Eye (tissue), 1 donor: ENCODE measurements at places on chromosomes 3 and 15.

DNA sequence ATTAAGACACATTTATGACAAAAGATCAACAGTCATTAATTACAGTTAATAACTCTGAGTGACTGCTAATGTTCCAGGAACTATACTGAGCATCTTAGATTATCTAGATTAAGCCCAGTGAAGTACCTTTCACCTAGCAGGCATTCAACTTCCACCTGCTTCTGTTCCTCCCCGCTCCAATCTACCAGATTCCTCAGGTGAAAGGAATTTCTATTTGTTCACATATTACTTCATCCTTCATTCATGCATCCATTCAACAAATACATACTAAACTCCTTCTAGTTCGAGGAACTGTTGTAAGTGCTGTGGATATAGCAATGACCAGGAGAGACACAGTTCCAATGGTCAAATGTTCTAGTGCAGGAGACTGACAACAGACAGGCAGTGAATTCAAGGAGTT lies 139.3 kb downstream of the FILIP1L start:
- DNase-seq, result no peak

DNA sequence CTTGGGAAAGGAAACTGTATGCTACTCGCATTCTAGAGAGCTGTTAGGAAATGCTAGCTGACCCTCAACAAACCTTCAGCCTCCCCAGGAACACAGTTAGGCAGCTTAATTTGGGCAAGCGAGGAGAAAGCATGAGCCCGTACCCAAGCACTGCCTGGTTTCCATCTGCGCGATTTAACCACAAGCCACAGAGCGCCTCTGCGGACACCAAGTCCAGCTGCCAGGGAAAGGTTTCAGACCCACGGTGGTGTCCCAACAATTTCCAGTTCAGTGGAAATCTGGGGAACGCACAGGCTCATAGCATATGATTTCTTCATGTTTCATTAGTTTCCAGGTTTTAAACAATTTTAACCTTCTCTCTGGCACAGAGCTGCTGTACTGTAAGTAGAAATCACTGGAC lies 617.6 kb downstream of the FHIT start:
- DNase-seq, result no peak

DNA sequence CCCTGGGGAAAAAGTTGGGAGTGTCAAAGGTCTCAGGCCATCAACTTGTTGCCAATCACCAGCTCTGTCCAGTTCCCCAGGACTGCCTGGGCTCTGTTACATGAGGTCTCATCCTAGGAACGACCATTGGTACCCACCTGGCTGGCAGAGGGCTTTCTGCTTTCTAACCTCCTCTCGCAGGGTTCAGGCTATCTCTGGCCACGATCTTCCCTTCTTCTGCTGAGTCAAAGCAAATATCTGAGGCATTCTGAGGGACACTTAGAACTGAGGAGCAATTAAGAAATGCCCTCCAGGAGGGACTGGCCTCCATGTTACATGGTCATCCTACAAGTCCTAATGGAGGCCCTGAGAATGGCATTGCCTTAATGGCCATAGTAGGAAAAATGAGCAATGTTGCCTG lies 77.4 kb downstream of the TGFBR2 start:
- DNase-seq, result no peak

- no peak for DNase-seq
Measured at GRCh38 chr3:54476891-54477290, 354.5 kb downstream of the CACNA2D3 start.

- DNase-seq, result peak; percentile 5
Measured at GRCh38 chr15:69253156-69253555, 45.6 kb upstream of the PAQR5 start.

GRCh38 chr3:182521339-182521738 lies 272.0 kb upstream of the ATP11B start:
- no peak for DNase-seq

DNA sequence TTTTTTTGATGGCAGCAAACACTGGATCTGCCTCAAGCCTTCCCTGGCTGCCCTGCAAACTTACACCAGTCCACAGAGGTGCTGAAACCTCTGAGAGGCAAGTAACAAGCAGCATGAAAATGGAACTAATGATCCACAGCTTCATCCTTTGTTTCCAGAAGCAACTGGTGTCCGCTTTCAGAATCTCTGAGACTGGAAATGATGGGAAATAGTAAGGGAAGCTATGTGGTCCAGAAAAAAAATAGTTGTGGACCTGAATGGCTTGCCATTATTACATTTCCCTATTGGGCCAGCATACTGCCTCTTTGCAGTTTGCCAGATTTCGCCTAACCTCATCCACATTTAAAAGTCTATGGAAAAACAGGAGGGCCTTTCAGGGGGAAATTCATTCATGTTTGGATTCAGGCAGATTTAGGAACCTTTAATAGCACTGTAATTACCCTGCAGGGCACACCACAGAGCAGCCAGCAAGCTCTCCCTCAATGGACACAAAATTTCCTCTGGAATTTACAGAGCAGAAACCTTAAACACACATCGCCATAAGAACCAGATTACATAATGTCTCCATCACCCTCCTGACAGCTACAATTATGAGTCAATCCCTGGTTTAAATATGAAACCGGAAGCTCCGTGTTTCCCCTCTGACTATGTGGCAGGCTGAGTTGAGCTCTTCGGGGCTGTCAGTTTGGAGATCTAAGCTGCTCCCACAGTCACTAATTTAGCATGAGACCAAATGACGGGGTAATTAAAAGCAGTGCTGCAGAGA lies 134.4 kb downstream of the TMCO5A start:
- DNase-seq, result peak; percentile 85

GRCh38 chr3:150376001-150376848 lies 31.9 kb upstream of the TSC22D2 start:
- no peak for DNase-seq

- DNase-seq, result peak; percentile 75
Measured at GRCh38 chr3:41198526-41198925, 779 bp upstream of the CTNNB1 start.

GRCh38 chr3:31622636-31623288 lies 90.0 kb downstream of the STT3B start:
- no peak for DNase-seq

DNA sequence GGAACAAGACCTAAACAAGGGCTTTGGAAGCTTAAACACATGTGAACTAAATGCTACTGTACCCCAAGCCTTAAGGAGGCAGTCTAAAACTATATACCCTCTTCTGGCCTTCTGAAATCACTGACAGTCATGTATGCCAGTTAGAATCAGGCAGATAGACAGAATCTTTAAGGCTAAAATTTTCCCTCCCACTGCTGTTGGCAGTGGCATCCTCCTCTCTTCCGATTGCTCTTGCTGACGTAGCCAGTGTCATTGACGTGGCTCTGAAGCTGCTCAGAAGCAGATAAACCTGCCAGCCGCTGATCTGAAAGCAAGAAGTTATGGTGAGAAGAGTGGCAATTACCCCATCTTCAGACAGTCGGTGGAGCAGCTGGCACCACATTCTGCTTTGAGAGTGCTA lies 3.3 kb downstream of the RYR3 start:
- no peak for DNase-seq

GRCh38 chr3:128123156-128123537 lies 465 bp downstream of the RUVBL1 start:
- DNase-seq, result no peak

- no peak for DNase-seq
Measured at GRCh38 chr15:44308415-44308814, 19.9 kb downstream of the GOLM2 start.

- DNase-seq, result peak; percentile 81
Measured at GRCh38 chr15:26773067-26773877, 406 bp upstream of the GABRB3 start.

DNA sequence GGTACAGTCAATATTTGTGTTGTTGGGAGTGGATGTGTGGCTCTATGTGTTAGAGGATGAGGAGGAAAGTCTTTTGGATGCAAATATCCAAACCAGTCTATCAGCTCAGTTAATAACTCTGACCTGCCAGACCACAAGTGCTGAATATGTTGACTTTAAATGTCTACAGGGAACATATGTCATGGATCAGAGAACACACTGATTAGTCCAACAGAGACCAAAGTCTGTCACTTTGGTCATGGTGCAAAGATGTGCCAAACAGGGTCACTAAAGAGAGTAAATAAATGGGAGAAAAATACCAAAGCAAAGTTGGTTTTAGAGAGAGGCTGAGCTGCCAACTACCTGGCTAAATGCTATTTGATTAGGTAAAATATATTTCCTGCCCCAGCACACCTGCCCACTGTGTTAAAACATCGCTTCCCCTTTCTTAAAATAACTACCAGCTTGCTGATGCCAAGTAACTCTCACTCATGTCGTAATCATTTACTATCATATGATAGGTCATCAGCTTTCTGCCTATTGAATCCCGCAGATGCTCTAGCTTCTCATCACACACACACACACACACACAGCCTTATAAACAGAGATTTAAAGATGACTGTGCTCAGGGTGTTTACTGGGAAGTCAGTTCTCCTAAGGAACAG lies 173.3 kb downstream of the PDZRN3 start:
- DNase-seq, result no peak

DNA sequence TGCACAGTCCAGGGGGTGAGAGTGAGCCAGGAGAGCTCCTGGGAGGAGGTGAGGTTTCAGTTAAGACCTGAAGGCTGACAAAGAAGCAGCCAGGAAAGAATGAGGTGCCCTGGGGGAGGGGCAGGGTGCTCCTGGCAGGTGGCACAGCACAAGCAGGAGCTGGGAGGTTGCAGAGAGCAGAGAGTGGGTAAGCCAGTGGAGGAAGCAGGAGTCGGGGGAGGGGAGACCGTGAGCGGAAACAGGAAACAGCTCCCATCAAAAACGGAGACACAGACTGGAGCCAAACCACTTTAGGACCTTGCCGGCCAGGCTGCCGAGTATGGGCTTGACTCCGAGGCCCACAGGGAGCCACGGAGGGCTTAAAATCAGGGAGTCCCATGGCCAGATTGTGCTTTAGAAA lies 12.1 kb upstream of the FBLN2 start:
- no peak for DNase-seq

GRCh38 chr3:155232605-155233004 lies 60.9 kb downstream of the STRIT1 start:
- peak; percentile 5 for DNase-seq

DNA sequence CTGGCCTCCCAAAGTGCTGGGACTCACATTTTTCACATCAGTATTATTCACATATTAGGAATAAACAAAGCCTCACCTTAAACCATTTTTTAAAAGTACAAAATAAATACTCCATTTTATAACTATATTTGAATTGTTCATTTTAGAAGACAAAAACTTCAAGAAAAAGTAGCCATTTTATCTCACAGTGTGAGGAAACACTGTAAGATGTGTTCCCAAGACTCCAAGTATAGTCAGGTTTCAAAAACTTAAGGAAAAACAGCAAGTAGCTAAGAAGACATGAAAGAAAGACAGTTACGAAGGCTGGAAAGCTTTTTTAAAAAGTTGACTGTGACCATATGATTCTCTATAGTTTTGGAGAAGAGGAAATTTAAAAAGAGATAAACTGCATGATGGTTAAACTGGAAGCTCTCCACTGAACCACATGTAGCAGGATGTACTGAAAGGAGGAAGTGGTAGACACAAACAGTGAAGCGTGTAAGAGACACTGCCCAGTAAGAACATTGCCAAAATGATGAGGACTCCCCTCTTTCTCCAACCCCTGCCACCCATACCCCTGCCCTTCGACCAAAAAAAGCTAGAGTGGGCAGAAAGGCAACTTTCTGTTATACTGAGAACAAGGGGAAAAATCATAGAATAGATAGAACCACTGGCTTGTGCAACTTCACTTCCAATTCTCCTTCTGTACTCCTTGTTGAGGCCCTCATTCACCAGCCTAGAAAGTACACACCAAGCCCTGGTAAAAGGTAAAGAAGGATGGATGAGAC lies 6.2 kb upstream of the TMF1 start:
- DNase-seq, result no peak

- no peak for DNase-seq
Measured at GRCh38 chr3:53139906-53140846, 9.9 kb upstream of the RFT1 start.

DNA sequence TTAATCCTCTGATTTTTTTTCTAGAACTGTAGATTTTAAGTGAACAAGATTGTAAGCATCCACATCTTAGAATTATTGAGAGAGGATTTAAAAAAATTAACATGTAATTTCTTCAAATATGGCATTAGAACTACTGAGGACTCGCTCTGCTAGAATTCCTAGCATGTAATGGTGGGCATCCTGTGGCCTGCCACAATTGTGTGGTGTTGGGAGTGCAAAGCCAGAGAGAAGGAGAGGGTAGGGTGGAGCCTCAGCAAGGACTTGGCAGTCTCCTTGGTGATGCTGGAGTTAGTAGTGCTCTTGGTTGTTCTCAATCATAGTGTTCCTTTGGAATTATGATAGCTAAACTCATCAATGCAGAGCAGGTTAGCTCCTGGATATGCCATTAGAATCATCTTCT lies 443.9 kb upstream of the TBL1XR1 start:
- DNase-seq, result no peak

DNA sequence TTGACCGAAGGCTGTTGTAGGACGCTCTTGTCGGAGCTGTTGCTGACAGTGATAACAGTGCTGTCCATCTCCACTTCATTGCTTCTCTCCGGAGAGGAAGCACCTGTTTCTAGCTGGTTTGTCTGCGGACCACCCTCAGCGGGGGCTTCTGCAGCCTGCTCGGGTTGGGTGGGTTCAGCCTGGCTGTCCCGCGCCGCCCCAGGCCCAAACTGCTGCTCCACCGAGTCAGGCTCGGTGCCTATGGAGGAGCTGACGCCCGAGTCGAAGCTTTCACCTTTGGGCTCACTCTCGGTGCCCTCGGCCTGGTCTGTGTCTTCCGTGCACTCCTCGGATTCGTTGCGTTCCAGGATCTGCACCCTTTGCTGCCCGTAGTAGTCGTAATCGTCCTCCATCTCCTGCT lies 56.9 kb downstream of the TIGIT start:
- no peak for DNase-seq
